ENCODE measurements at places on chromosomes 3 and 15.

GRCh38 chr3:53199834-53200233, 38.8 kb downstream of the PRKCD start:
- no peak for DNase-seq

- DNase-seq = no peak
These were observed 13.9 kb downstream of the AADAC start for GRCh38 chr3:151827816-151828215.

GRCh38 chr3:186583831-186584230, 13.3 kb downstream of the DNAJB11 start:
- DNase-seq = no peak

- no peak for DNase-seq
These were observed 65.6 kb upstream of the NEDD4 start for GRCh38 chr15:56058986-56059385.

- DNase-seq = no peak
These were observed 47.4 kb downstream of the NTRK3 start for GRCh38 chr15:88209111-88209510.

- DNase-seq = no peak
These were observed 3.6 kb upstream of the SMAD6 start for GRCh38 chr15:66698318-66698961.

DNA sequence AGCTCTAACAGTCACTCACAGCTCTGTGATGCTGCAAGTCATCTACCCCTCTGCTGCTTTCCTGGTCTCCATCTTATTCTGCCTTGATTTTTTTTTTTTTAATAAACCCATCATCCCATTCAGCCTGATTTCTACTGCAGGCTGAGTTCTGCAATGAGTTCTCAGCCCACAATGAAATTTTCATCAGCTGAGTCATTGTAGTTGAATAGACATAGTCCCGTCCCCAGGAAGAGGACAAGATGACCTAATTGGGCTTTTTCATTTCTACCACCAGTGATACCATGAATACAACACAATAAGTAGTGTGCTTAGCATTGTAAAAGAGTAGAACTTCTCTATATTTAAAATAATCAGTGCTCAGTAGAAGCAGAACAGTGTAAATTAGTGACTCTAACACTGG, 59.3 kb downstream of the C3orf85 start:
- DNase-seq = no peak

DNA sequence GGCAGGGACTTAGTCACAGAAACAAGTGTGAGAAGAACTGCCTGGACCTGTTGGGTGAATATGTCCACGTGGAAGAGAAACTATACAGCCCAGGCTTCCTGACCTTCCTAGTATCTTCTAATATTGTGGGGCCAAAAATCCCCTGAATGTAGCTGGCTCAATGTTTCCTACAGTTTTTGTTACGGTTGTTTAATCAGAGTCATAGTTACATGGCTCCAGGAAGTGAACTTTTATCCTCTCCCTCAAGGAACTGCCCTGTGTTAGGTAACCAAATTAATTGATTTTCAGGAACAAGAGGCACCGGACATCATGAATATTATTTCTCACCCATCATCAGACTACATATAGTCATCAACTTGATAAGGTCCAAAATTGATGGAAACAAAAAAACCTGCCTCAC, 59.0 kb downstream of the ANXA2 start:
- no peak for DNase-seq

GRCh38 chr15:70833861-70834765, 19.8 kb downstream of the LARP6 start:
- DNase-seq = peak; percentile 39

DNA sequence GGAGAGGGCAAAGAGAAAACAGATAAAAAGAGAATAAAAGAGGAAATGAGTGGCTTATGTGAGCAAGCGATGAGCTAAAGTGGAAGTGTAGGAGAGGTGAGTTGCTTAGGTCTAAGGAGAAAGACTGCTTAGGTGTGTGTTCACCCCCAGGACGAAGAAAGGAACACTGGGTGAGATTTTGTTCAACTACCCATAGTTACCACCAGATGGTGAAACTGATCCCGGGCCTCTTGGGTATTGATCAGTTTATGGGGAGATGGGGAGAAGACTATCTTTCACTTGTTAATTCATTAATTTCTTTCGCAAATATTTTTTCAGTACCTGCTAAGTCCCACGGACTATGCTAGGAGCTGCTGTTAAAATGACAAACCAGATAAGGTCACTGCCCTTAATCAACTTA, 33.9 kb downstream of the GAP43 start:
- DNase-seq = no peak

- DNase-seq = peak; percentile 45
These were observed 167.2 kb downstream of the RBMS3 start for GRCh38 chr3:29447946-29448627.

DNA sequence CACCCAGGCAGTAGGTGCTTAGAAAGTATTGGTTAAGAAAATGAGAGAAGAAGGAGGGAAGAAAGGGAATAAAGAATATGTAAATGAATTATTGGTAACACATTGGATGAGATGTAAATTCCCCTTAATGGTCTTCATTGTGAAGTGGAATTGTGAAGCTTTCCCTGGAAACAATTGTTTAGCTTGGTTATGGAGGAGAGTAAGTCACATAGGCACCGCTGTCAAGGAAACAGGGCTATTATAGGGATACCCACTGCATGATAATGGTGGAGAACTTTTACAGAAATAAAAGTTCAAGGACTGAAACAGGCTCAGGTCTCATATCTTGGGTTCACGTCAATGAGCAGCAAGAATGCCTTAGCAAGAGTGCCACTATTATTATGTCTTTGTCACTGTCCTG, 9.5 kb downstream of the SYNPR start:
- DNase-seq = no peak

DNA sequence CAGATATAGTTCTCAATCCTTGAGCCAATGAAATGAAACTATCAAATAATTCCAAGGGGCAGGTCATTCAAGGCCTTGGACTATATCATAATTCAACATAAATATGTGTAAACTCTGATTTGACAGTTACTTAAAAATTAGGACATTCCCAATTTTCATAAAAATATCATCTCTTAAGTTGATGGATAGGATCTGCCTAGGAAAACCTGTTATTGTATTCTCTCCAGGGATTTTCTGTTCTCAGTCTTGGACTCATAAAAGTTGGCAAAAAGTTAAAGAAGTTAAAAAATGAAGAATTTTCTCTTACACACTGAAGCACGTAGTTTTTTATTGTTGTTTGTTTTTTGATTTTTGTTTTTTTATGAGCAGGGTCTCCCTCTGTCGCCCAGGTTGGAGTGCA, 109.0 kb downstream of the TP63 start:
- DNase-seq = no peak

DNA sequence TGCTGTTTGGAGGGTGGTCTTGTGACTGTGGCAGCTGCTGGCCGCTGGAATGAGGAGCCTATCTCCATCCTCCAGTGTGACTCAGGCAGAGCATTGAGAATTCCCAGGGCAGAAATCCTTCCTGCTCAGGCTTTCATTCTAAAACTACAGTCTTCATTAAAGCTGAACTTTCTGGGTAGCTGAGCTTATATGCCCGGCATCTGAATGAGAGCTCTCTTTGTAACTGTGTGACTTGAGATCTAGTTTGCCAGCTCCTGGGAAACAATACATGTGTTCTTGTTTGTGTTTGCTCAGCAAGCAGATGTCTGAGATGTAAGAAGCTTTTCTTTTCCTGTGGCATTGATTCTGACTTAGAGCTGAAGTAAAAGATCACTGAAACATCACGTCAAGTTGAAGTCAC, 22.4 kb downstream of the RLBP1 start:
- no peak for DNase-seq

DNA sequence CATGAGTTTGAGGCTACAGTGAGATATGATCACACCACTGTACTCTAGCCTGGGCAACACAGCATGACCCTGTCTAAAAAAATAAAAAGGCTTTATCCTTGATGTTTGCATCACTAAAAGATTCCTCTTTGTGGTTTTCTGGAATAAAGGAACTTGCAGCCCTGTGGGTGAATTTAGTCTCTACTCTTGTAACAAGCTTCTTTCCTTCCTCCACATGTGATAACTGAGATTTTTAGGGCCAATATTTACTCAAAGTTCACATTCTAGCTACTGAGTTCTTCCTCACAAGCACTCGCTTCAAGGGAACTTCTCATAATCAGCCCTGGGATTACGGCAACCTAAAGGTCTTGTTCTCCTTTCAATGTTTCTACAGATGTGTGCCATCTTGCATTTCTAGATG, 24.6 kb downstream of the COMMD2 start:
- DNase-seq = no peak

DNA sequence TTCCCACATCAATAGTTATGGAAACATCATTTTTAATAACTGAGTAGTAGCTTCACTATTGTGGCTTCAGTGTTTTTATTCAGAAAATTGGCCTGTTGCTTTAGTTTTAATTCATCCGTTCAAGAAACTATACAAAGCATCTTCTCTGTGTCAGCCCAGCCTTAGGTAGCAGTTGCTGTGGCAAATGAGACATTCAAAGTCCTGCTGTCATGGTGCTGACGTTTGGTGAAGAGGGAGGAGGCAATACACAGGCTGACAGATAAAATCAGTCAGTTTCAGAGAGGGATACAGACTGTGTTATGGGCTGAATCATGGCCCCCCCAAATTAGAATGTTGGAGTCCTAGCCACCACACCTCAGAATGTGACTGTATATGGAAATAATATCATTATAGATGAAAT, 56.5 kb downstream of the SLC7A14 start:
- no peak for DNase-seq

DNA sequence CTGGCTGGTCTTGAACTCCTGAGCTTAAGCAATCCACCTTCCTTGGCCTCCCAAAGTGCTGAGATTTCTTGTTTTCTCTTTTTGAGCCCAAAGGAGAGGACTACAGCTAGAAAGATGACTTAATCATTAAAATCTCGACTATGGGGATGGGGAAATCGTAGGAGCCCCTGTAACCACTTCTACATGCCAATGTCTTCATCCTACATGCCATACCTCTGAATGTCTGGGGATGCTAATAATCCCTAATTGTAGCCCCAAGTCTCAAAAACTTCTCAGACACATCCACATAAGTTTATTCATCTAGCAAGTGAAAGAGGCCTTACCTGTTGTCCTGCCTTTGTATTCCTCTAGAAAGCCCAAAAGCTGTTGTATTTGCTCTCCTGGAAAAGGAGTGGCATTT, 3.7 kb upstream of the RHOV start:
- DNase-seq = no peak

DNA sequence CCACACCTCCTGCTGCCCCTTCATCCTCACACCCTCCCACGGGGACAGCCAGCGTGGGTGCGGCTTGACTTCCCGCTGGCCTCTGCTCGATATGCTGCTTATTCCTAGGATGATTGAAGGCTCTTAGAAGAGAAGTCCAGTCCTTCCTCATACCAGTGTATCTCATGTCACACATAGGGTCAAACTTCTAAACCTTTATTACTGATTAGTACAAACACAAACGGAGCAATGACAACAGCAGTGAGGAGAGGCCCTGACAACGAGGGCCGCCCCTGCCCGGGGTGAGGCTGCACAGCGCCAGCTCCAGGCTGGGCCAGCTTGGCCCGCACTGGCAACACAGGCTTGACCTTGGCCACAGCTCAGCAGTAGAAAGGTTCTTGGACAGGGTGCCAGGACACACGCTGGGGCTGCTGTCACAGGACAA, 3.7 kb downstream of the CIB1 start:
- DNase-seq = no peak

- no peak for DNase-seq
These were observed 331.4 kb upstream of the CCDC54 start for GRCh38 chr3:107045791-107046190.

DNA sequence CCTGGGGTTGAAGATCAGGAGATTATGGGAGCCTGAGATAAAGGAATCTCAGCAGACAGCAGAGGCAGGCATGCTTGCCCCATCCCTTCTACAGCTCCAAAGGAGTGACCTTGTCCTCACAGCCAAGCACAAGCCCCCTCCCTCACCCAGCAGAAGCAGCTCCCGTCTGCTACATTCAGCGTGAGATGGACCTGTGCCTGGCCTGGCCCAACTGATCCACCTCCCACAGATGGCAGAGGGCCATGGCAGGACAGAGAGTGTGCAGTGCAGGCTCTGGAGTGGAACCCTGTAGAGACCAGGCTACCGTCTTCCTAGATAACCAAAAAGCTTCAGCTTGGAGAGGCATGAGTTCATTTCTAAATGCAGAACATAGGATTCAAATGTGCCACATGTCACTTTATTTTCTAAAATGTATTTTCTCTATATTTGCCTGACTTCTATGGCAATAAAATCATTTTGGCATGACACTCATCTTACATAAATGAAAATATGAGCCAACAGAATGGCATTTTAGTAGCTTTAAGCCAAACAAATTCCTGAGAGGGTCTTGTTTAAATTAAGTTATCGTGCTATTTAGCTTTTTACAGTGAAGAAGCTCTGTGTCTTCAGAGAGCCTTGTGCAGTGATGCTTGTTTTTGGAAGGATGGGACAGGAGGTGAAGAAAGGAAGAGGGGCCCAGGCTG, 43.7 kb downstream of the SLC12A8 start:
- no peak for DNase-seq

DNA sequence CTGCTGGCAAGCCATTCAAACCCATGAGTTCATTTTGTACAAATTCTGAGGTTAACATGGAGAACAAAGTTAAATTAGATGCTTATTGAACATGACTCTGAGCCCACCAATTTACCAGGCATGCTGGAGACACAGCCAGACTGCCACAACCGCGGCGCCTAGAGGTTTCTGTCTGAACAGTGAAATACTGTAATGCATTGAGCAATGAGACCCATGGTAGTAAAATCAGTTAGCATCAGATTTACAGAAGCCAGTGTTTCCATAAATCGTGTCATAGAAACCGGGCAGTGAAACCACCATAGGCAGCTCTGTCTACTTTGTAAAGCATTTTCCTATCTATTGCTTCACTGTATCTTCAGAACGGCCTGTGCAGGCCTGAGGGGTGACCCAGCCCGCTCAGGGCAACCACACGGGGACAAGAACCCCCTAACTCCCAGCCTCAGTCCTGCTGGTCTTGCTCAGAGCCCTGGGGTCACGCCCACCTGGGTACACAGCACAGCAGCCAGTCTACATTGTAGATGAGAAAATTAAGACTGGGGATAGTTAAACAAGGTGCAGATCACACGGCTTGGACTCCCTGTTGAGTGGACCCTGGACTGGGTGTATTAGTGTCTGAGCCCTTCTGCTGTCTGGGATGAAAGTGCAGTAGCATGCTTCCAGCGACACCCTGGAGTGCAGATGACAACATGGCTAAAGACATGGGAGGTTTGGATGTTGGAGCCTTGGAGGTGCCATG, 44.2 kb downstream of the MGLL start:
- no peak for DNase-seq

- DNase-seq = no peak
These were observed 969.4 kb downstream of the NTRK3 start for GRCh38 chr15:87287156-87287555.

DNA sequence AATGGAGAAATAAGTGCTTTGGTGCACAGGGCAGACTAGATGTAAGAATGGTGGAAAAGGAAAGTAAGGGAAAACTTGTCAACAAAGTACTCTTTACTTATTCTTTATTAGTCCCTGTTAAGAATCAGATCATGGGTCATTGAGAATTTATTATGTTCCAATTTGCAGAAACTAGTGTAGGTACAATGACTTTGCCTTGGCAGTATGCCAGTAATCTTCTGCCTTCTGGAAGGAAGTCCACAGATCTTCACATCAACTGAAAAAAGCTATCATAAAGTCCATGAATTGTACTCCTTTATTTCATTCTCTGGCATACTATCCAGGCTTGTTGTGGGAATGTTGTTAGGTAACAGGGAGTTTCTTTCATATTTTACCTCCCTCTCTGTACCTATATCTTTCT, 88.2 kb upstream of the FLNB start:
- no peak for DNase-seq

All from NCI-H748 treated with DMSO at 0.1 percent for 48 hours (cell line).